Fibroblast of villous mesenchyme (primary cell): ENCODE measurements at places on chromosomes 11 and 22.

DNA sequence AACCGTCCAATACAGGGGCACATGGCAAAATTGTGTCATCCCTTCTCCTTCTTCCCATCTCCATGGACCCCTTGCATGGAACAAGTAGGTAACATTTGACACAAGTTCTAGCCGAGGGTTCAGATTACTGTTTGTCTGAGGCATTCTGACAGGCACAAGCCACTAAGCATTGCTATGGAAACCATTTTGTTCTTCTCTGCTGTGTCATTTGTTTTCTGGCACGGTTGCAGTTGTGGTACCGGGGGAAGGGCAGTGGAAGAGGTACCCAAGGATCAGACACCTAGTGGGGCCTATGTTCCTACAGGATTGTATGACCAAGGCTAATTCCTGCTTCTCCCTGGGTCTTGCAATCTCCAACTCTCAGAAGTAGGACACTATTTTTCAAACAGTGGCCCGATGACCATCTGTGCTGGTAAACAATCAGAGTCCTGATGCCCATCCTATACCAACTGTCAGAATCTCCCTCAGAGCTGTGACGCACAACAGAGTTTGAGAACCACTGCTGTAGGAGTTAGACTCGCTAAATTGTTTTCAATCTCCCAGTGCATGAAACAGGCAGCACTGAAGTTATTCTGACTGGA lies 69.3 kb downstream of the KCNC1 start:
- no peak for DNase-seq

DNA sequence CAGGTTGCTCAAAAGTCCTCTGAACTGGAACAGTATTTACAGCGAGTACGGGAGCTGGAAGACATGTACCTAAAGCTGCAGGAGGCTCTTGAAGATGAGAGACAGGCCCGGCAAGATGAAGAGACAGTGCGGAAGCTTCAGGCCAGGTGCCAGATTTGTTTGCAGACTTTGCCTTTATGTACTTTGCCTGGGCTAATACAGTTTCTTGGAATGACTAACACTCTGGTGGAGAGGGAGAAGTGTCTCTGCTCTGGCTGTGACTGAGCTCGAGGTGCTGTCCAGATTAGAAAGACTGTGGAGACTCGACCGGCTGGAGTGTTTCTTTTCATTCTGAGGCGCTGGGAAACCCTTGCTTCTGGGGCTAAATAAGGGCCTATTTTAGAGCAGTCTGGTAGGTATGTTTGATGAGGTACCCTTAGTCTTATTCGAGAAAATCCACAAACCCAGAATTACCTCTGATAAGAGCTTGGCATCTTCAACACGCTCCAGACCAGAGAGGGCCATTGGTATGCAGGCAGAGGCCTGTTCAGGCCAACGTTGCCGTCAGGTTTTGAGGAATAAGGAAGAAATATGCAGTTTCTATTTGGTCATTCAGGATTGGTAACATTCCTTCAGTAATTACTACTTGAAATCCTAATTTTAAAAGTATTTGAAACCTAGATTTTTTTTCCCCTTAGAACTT lies 76.5 kb downstream of the SWAP70 start:
- DNase-seq, result no peak

DNA sequence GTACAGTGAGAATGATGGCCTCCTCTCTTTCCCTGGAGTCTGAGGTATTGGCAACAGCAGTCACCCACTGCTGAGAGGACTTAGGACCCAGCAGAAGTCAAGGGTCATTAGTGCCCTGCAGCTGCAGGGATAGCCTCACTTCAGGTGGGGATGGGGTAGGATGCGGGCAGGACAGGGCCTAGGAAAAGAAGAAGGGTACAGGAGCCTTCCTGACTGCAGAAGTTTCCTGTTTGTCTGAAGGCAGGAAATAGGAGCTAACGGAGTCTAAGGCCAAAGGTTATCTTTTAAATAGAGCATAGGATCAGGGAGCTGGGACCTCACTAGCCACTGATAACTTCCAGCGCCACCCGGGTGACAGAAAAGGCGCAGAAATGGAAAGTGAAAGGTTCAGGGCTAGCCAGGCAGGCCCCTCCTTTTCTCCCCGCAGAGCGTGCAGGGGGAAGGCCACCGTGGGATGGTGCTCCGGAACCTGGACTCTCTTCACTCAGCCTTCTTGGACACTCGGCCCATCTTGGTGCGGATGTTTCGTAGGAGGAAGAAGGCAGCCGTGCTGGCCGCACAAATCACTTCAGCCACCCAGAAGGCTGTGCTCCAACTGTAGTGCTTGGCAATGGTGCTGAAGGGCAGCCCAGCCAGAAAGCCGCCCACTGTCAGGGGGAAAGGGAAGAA lies 6.0 kb downstream of the TRAPPC4 start:
- DNase-seq, result peak; percentile 22

DNA sequence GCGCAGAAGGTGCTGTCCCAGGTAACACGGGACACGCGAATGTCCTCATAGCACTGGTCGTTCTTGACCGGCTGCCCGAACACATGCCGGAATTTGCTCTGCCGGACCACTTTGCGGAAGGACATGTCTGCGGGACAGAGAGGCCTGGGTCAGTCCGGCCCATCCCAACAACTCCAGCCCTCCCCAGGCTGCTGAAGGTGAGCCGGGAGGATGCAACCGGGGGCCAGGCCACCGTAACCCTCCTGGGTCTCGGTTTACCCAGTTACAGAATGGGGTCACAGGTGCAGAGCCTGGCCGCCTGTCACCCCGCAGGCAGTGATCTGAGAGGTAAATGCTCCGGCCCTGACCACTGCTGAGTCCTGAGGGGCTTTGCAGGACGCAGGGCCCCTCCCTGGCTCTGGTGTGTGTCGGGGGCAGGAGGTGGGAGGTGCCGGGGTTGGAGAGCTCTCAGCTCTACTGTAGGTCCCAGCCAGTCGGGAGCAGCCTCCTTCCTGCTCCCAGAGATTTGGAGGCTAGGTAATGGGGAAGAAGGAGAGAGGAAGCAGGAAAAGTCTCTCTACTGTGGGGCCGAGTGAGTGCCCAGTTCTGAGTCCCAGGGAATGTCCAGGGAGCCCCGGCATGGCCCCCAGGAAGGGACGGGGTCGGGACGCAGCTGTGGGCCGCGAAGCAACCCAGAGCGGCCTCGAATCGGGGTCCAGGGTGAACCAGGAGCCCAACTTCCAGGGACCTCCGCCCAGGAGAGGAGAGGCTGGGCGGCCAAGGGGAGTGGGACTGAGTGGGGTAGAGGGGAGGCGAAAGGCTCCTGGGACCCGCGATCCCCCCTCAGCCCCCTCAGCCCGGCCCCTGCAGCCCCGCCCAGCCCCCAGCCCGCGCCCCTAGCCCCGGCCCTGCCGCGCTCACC lies 522 bp downstream of the CORO1B start:
- peak; percentile 5 for DNase-seq

GRCh38 chr11:95415837-95416304 lies 184.9 kb upstream of the SESN3 start:
- DNase-seq, result no peak

GRCh38 chr22:37633625-37634416 lies 5.6 kb upstream of the SH3BP1 start:
- peak; percentile 90 for DNase-seq

DNA sequence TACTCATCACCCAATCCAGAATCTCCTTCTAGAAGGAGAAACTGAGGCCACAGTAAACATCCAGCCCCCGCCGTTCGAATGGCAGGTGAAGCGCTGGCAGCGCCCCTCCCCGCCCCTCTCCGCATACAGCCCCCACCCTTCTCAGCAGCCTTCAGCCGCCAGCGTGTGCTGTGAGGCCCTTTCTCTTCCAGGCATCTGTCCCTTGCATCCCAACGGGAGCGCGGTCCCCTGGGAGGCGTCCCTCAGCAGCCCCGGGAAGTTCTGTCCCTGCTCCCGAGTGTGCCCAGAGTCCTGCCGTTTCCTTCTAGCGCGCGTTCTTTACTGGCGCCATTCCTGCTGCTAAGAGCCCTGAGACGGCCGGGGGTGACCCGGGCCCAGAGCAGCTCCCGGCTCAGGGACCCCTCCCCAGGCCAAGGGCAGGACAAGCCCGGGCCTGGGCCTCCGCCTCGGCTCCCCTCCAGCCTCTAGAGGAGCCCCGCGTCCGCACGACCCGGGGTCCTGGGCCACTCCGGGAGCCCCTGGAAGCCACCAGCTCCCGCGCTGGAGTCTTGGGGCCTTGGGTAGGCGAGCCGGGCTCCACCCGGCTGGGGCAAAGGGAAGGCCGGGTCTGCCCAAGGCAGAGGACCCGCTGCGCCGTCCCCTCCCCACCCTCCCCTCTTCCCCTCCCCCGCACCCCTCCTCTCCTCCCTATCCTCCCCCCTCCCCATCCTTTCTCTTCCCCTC lies 450.4 kb downstream of the OPCML start:
- DNase-seq, result no peak

- peak; percentile 46 for DNase-seq
Measured at GRCh38 chr11:57493507-57494503, 21.7 kb downstream of the SLC43A1 start.

DNA sequence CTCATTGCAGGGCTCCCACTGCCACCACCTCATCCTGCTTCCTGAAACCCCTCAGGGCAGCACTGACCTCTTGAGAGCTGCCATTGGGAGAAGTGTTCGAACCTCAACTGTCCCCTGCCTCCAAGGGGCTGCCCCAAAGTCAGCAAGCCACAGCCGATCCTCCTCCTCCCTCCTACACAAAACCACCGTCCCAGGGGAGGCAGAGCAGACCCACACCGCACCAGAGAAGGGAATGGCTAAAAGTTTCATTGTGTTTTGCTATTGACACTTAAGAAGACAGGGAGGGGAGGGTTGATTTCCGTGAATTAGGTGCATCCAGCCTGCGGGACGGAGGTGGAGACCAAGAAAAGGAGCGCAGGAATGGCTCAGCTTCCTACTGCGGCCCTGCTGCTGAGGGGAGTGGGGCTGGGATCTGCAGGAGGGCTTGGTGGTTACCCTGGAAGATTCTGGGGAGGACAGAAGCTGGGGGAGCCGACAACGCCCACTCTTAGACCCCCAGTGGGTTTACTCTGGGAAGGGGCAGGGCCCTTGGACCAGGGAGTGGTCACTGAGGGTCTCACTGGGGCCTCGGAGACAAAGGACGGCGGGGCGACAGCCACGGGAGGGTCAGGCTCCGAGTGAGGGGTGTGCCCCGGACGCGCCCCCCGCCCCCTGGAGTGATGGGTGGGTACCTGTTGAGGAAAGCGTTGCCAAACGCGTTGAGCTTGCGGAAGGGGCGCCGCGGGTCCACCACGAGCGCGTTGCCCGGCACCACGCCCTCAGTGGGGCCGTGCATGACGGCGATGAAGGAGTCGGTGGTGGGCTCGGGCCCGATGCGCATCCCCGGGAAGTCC lies 815 bp downstream of the EHD1 start:
- no peak for DNase-seq

DNA sequence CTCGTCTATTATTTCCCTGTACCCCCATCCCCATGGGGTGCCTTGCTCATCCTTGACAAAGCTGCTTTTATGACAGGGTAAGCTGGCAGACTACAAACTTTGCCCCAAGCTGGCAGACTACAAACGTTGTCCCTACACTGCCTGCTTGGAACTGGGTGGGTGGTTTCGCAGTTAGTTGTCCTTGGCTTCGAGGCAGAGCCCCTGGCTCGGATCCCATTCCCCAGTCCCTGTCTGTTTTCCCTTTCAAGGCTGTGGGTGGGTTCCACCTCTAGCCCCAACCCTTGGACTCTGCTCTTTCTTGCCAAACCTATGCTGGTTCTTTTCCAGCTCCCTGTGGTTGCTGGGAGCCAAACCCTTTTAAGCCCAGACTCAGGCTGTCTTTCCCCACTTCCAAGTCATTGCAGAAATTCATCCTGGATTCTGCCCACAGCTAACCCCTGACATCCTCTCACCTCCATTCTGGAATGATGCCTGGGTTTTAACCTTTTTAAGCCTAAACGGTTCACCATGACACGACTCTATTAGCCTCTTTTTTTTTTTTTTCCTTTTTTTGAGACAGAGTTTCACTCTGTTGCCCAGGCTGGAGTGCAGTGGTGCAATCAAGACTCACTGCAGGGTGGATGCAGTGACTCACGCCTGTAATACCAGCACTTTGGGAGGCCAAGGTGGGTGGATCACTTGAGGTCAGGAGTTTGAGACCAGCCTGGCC lies 9.2 kb upstream of the RBM14 start:
- peak; percentile 77 for DNase-seq

GRCh38 chr22:29637181-29637580 lies 33.7 kb downstream of the NF2 start:
- DNase-seq, result no peak

- DNase-seq, result peak; percentile 94
Measured at GRCh38 chr11:126284829-126285228, 1.9 kb downstream of the TIRAP start.
